ENCODE measurements at places on chromosomes 16 and 17.
A peak's percentile ranks its signal among the peaks of the same experiment; 100 is the strongest.

DNA sequence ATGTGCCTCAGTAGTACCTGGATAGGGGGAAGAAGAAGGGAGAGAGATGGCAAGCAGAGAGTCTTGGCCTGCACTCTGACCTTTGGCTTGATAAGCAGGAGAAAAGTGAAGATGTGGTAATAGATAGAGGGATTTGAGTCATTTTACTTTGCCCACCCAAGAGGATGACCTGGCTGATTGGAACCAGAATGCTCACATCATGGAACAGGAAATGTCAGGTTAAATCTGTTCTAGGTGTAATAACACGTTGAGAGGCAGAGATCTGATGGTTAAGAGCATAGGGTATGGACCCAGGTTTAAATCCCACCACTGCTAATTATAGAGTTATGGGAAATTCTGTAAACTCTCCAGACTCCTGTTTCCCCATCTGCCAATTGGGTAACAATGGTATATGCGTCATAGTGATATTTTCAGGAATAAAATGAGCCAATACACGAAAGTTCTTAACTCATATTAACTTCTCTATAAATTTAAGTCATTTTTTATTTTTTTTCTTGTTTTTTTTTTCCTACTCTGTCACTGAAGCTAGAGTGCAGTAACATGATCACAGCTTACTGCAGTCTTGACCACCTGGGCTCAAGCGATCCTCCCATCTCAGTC lies 8.1 kb upstream of the CCL18 start:
- no peak for DNase-seq

DNA sequence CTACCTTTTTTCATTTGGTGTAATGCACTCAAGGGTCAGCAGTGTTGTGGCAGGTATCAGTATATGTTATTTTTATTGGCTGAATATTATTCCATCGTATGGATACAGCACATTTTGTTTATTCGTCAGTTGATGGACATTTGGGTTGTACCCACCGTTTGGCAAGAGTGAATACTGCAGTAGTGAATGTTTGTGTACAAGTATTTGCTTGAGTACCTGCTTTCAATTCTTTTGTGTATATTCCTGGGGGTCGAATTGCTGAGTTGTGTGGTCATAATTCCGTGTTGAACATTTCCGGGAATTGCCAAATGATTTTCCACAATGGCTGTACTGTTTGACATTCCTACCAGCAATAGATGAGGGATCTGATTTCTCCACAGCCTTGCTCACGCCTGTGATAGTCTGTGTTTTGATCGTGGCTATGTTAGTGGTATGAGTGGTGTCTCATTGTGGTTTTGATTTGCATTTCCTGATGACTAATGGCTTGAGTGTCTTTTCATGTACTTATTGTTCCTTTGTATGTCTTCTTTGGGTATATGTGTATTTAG lies 108.4 kb downstream of the OR1D5 start:
- DNase-seq: no peak

GRCh38 chr16:47732523-47733111 lies 271.5 kb downstream of the PHKB start:
- DNase-seq: no peak

DNA sequence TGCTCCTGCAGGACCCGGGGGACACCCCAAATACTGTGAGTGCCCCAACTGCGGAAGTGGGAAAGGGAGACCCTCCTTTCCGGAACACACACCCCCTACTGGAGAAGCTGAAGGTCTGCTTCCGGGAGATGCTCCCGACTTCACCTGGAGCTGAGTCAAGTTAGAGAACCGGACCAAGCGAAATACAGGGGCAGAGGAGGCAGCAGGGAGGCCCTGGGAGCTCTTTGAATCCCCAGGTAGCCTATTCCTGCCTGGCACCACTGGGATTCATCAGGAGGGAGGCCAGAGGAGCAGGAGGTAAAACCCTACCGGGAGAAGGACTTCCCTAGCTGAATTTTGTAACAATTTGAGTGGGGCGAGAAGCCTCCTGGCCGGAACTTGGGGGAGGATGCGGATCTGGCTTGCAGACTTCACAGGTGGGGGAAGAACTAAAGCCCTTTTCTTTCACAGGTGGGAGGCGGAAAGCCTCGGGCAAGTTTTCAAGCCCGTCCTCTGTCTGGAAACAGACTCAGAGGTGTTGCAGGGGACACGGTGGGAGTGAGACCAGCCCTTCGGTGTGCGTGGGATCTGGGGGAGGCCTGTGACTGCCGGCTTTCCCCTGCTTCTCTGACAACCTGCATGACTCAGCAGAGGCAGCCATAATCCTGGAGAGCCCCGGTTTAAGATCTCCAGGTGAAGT lies 22.4 kb upstream of the TEKT1 start:
- no peak for DNase-seq

DNA sequence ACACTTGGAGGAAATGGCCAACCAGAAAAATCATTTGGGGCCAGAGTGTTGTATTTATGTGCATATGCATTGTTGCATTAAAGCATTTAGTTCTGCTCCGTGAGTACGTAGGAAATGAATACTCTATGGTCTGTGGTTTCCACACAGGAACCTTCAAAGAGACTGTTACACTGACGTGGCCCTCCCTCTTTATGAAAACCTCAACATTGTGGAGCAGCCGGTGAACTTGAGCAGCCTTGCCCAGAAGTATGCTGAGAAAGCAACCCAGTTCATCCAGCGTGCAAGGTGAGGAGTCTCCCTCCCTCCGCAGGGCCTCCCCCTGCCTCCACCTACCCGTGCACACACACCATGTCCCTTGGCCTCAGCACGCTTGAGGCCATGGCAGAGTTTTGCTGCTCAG lies 65.2 kb downstream of the ARSG start:
- DNase-seq: no peak

- DNase-seq: no peak
Observed at GRCh38 chr17:69884846-69885245, 190.2 kb upstream of the KCNJ16 start.

DNA sequence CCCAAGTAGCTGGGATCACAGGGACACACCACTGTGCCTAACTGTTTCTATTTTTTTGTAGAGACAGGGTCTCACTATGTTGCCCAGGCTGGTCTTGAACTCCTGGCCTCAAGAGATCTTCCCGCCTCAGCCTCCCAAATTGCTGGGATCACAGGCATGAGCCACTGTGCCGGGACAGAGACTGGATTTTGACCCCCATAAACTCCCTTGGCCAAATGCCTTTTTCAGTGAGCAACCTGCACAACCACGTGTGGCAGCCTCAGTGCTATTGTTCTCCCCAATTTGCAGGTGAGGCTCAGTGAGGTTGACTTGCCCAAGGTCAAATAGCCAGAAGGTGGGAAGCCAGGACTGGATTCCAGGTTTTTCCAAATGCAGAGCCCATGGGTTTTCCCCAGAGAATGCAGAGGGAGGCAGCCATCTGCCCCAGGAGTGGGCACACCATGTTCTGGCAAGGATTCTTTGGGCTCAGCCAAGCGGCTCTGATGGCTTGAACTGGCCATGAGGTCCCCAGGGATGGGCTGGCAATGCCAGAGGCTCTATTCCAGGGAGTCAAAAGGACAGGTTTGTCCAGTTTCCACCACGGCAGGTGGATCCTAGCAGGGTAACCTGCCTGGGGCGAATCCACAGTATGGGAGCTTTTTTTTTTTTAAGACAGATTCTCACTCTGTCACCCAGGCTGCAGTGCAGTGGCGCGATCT lies 1.8 kb downstream of the IL27 start:
- DNase-seq: no peak

- DNase-seq: no peak
Observed at GRCh38 chr17:41065829-41066624, at the start of gene KRTAP2-4. TSS of gene KRTAP2-4 (minus strand) at chr17:41065879. CDS start at chr17:41065845, 34 bp downstream.

DNA sequence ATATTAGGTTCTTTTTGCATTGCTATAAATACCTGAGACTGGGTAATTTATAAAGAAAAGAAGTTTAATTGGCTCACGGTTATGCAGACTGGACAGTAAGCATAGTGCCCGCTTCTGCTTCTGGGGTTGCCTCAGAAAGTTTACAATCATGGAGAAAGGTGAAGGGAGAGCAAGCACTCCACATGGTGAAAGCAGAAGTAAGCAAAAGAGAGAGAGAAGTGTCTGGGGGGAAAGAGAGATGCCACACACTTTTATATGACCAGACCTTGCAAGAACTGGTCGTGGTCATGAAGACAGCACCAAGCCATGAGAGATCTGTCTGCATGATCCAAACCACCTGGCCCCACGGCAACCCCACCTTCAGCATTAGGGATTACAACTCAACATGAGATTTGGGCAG lies 45.4 kb downstream of the KCNJ16 start:
- no peak for DNase-seq

GRCh38 chr17:4393806-4394205 lies 27.3 kb upstream of the UBE2G1 start:
- DNase-seq: no peak

DNA sequence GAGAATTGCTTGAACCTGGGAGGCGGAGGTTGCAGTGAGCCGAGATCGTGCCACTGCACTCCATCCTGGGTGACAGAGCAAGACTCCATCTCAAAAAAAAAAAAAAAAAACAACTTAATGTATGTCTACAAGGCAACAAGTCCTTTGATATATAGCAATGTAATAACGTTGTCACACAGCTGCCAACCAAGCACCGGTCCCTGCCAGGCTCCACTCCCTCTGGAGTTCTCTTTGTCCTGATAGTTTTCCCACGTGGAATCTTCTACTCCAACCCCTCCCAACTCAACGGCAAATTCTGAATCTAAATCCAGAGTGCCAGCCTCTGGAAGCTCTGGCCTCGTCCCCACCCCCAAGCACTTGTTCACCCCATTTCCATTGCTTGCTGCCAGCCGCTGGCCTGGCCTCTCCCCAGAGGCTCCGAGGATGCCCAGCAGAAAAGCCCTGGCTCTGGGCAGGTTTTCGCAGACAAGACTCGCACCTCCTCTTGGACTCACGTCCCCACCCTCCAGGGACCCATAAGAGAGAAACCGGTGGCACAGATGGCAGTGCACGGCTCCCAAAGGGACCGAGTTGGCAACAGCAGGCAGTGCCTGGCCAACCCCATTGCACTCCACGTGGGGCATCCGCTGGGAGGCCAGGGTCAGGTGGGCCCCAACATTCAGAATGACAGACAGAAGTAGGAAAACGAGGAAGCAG lies 15.9 kb upstream of the CBX2 start:
- peak; percentile 53 for DNase-seq

GRCh38 chr16:764848-765487 lies 4.4 kb downstream of the MSLN start:
- no peak for DNase-seq

GRCh38 chr16:12178251-12178990 lies 201.9 kb downstream of the SNX29 start:
- no peak for DNase-seq

GRCh38 chr17:3986939-3987335 lies 22.7 kb upstream of the ATP2A3 start:
- peak; percentile 23 for DNase-seq

- DNase-seq: no peak
Observed at GRCh38 chr17:21453144-21453898, 77.2 kb downstream of the KCNJ12 start.

DNA sequence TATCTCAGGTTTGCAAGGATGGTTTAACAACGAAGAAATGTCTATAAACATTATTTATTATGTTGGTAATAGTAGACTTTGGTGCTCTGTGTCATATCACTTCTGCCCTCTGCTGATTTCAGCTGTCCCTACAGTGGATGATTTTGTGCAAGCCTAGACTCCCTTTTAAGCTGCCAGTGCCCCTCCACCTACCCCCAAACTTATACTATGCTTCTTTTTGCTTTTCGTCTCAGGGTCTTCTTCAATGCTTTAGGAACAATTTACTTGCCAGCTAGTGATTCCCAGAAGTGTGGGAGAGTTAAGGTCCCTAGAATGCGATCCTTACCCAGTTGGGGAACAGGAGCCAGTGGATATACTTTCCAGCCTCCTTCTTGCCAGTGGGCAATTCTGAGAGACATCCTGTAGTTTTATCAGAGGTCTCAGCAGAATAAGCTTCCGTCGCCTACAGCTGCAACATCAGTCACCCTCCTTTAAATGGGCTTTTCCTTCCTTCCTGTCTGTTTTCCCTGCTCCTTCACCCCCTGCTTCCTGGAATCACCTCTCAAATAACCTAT lies 4.1 kb downstream of the ICAM2 start:
- no peak for DNase-seq

DNA sequence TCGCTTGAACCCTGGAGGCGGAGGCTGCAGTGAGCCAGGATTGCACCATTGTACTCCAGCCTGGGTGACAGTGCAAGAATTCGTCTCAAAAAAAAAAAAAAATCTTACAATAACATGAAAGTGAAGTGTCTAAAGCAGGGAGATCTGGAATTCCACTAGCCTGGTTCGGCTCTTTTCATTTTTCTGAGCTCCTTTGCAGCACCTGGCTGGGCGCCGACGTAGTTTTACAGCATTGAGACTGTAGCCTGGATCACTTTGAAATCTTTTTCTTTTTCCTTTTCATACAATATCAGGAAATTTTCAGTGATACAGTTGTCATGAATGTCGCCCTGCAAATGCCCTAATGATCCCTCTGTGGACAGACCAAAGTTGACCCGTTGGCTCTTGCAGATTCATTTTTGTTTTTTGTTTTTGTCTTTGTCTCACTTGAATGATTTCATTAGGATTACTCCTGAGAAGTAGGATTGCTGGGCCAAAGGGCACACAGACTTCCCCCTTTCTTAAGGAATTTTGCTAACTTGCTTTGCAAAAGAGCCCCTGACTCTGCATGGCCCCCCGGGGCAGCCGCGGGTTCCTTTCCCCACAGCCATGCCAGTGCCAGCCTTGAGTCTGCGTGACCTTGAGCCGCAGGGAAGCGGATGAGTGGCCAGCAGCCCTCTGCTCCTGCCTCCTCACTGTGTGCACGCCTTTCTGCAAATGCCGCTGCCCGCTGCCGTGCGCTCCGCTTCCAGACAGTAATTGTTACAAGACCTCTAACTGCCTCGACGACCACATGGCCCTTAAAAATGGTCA lies 28.0 kb downstream of the CRISPLD2 start:
- no peak for DNase-seq

DNA sequence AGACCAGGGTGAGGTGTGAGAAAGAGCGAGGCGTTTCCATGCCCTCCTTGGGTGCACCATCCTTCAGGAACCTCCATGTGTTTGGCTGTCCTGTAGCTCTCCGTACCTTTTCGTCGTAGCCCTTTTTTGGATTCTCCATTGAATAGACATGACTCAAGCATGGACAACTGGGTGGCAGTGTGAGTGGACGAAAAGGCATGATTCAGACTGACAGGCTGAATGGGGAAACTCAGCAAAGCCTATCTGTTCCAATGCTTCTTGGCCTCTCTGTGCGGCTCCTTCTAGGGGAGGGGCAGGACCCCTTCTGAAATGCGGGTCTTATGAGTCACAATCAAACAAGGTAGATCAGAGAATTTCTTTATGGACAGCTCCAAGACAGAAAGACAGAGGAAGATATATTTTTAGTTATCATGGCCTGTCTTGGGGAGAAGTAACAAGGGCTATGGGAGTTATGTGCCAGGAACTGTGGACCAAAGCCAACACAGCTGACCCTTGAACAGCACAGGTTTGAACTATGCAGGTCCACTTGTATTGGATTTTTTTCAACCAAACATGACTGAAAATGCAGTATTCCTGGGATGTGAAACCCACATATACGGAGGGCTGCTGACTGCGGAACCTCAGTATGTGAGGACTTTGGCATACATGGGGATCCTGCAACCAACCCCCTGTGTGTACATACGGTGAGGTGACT lies 22.9 kb downstream of the ADORA2B start:
- no peak for DNase-seq

GRCh38 chr17:44919885-44920564 lies 4.7 kb upstream of the GFAP start:
- DNase-seq: no peak
